ENCODE measurements at places on chromosomes 2 and 18.
A peak's percentile ranks its signal among the peaks of the same experiment; 100 is the strongest.

- no peak for DNase-seq
These were observed 11.6 kb downstream of the RAMP1 start for GRCh38 chr2:237870754-237871651.

GRCh38 chr18:25038261-25038660 is 313.7 kb downstream of the ZNF521 start:
- no peak for DNase-seq

DNA sequence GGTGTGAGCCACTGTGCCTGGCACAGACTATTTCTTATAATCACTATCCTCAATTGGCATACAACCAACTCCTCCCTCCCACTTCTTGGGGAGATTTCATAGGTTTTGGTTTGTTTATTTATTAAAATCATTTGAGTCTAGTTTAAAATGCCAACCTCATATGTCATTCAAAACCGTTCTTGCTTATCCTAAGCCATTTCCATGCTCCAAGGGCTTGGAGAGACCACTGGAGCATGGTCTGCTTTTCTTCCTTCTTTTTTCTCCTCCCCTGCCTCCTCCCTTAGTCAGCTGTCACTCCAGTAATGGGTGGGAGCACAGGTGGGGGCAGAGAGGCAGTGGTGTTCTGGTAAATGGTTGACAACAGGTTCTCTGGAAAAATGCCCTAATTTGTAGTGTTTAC is 20.4 kb upstream of the KCNS3 start:
- DNase-seq = no peak

DNA sequence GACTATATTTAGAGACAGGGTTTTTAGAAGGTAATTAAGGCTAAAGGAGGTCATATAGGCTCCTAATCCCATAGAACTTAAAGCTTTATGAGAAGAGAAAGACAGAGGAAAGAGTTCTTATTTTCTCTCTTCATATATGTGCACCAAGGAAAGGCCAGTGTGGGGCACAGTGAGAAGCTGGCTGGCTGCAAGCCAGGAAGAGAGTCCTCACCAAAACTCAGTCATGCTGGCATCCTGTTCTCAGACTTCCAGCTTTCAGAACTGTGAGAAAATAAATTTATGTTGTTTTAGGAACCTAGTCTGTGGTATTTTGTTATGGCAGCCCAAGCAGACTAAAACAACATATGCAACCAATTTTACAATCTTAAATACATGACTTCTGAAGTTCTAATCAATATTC is 31.5 kb upstream of the ATIC start:
- peak; percentile 20 for DNase-seq

DNA sequence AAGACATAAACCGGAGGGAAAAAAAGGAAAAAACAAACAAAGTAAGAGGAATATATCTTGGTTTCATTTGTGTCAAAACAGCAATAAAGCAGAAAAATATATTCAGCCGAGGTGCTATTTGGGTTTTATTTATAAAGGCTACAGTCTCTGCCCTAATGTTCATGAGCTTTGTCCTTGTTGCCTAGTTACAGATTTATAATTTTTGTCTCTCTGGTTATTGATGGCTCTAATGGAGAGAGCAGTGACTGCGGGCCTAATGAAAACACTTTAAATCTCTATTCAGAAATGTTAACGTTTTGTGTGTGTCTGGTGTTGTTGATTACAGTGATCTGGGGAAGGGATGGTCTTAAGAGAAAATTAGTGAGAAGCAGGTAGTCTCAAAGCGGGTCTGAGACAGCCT is 854.0 kb upstream of the LRRTM1 start:
- no peak for DNase-seq

DNA sequence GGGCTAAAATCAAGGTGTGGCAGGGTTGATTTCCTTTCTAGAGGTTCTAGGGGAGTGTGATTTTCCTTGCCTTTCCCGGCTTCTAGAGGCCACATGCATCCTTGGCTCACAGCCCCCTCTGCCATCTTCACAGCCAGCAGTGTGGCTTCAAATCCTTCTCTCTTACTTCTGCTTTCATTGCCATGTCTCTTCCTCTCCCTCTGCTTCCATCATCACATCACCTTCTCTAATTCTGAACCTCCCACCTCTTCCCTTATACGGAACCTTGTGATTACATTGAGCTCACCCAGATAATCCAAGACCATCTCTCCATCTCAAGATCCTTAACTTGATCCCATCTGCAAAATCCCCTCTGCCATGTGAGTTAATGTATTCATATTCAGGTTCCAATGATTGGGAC is 56.2 kb upstream of the RMDN2 start:
- no peak for DNase-seq

- DNase-seq = peak; percentile 78
These were observed 73.5 kb downstream of the MYO1B start for GRCh38 chr2:191318729-191319078.

DNA sequence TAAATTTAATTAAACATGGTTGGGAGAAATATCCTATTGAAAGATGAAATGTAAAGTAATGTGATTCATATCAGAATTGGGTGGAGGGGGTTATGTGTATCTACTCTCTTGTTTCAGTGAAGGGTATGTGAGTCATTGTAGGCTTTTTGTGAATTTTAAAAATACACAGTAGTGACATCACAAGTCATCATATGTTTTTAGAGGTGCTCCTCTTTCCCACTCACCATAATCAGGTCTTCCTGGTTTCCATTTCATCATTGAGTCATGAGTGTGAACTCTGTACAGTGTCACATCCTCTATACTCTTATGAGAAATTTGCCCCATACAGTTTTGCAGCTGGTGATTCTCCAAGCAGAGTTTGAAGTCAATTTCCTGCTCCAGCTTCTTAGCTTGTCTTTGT is 18.8 kb downstream of the FSIP2 start:
- DNase-seq = peak; percentile 20

- DNase-seq = no peak
These were observed 17.5 kb downstream of the MGAT4A start for GRCh38 chr2:98713332-98714015.

DNA sequence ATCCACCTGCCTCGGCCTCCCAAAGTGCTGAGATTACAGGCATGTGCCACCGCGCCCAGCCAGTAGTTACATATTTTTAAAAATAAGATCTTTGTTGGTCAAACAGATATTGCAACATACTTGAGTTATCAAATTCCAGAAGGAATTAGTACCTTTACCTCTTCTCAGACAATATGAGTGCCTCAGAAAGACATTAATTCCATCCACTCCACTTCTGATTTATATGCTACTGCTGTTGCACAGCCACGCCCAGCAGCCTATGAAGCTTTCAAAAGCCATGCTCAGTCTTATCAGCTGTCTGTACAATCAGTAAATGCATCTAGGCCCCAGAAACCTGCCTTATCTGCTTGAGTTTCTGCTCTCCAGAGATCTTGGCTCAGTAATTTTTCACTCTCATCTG is 47.8 kb downstream of the MEX3C start:
- DNase-seq = no peak
